ENCODE measurements at places on chromosomes 7 and 10. TPM values are rescaled to one million over a fixed set of nuclear protein-coding genes. Genes with fewer than 3 reads are reported as not detected.

NRCAM gene
- not detected for total RNA-seq

VAX1 gene
- total RNA-seq: not detected

SFXN2 gene
- total RNA-seq: 18.0 TPM

TMEM130 gene
- total RNA-seq: not detected

GIMAP6 gene
- total RNA-seq: 42.3 TPM

NEUROG3 gene
- 0.78 TPM for total RNA-seq

OLAH gene
- 6.6 TPM for total RNA-seq

ATOH7 gene
- not detected for total RNA-seq

LSM8 gene
- 37.5 TPM for total RNA-seq

DNA sequence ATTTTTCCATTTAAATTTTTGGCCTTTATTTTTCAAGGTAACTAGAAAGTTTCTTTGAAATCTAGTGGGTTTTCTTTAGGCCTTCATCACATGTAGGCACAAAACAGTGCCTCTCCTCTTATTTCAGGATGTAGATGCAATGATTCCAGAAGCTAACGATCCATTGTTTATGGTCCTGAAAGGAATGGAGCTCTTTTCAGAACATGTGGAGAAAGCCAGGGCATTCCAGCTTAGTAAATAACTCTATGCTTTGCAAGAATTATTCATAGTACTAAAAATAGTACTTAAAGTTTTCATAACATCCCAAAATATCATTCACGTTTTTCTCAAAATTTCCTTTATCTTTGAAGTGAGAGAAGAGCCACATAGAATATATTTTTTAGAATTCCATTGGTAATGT lies 91.3 kb downstream of the DYNC1I1 start:
- no peak for ATAC-seq

DNA sequence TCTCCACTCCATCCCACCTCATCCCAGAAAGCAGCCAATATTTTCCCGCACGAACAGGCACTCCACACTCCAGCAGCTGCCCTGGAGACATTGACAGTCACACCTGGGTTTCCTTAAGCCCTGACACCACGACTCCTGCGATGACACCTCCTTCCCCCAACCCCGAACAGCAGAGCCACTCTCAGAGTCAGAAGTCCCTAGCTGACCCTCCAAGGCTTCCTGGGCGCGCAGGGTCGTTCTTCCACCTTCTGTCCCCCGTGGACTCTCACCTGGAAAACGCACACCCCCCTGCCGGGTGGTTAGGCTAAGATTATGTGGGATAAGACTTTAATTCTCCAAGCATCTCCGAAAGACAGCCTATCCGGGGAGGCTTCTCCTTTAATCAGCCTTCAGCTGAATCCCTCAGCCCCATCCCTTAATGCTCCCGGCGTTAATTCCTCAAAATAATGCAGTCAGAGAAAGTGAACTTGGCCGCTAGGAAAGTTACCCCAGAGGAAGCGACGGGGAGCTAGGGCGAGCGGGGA lies 1.1 kb downstream of the DENND11 start:
- peak; percentile 9 for ATAC-seq

- ATAC-seq: peak; percentile 22
Observed at GRCh38 chr10:59872892-59873463, 33.4 kb downstream of the CCDC6 start.

GRCh38 chr7:27395626-27396025 lies 153.0 kb downstream of the EVX1 start:
- no peak for ATAC-seq

DNA sequence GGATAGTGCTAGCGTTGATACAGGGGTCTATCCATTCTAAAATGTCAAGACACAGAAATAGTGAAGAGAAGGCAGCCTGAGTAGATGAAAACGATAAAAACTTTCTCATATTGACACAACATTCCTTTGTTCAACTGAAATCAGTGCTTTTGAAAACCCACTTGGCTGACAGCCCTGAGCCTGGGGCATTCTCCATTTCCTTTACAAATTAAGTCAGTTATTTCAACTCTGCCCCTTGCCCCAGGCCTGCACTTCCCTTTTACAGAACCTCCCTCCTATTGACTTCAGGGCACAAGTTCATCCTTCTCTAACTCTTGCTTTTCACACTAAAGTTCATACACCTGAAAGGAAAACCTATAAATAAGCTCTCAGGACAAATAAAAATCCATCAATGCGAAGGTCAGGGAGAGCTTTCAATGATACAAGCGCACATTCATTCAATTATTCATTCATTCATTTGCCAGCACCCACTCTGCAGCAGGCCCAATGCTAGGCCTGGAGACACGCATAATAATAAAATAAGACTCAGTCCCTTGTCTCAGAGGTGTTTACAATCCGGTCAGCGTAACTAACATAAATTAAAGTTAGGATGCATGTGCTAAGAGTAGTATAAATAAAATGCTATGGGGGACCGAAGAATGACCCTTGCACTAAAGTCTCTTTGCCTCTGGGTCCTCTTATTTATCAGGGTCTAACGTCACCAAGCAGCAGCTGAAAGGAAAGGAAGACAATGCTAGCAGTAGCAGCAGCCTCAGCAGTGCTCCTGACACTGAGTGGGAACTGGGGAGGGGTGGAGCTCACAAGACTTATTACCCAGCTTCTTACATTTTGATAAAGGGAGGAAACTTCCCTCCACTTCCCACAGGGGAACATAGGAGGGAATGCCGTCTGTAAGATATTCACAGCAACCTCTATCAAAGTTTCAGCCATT lies 134.8 kb downstream of the PDE1C start:
- ATAC-seq: no peak

DNA sequence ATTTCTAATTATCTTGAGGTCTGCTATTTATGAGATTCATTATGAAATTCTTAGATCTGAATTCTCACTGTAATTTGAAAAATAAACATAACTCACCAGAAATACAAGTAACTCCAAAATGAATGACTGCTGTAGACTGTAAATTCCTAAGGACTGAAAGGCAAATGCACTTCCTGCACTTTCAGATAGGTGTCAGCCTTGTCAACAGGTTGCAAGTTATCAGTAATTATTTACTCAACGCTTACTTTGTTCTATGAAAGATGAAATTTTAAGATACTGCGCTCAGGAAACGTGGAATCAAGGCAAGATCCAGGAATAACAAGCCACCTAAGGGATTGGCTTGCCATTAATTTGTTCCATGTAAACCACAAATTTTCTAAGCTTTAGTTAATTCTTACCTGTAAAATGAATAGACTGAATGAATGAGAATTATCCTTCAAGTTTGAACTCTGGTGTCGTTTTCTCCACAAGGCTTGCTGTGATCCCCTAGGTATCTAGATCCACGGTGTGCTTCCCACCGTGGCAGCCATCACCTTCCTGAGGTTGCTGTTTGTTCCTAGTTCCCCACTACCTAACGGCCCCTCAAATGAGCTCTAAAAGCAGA lies 12.6 kb downstream of the DHX32 start:
- ATAC-seq: no peak

- ATAC-seq: no peak
Observed at GRCh38 chr7:50564171-50564570, 1.0 kb downstream of the DDC start.

- no peak for ATAC-seq
Observed at GRCh38 chr7:69708857-69709256, 110.6 kb downstream of the AUTS2 start.

GRCh38 chr10:26437637-26438461 lies at the start of gene APBB1IP:
APBB1IP (plus strand) TSS chr10:26438341; CDS start chr10:26492327, 53,986 bp downstream.
- peak; percentile 61 for ATAC-seq

GRCh38 chr7:140604076-140604475 lies 36.5 kb downstream of the DENND2A start:
- no peak for ATAC-seq

Data from activated T-helper 17 cell treated with anti-CD3 and anti-CD28 coated beads, Interleukin-2, amount 50 U/mL, for 72 hours (primary cell).